Activated naive CD4-positive, alpha-beta T cell (primary cell): ENCODE measurements at places on chromosomes 4 and X.

DNA sequence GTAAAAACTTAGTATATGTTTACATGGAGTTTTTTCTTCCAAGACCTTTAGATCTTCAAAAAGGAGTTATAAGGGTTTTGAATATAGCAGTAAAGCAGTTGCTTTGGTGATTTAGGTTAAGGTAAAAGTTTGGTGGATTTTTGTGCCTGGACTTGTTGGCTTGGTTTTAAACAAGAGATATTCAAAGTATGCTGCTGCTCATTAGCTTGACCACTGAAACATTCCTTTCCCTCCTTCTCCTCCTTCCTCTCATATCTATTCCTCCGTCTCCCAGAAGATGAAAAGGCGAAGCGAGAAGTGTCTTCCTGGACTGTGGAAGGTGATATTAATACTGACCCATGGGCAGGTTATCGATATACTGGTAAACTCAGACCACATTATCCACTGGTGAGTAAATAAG is 38.4 kb downstream of the METAP1 start:
- DNase-seq = no peak

GRCh38 chr4:499567-499966 is 557 bp downstream of the PIGG start:
- no peak for DNase-seq

DNA sequence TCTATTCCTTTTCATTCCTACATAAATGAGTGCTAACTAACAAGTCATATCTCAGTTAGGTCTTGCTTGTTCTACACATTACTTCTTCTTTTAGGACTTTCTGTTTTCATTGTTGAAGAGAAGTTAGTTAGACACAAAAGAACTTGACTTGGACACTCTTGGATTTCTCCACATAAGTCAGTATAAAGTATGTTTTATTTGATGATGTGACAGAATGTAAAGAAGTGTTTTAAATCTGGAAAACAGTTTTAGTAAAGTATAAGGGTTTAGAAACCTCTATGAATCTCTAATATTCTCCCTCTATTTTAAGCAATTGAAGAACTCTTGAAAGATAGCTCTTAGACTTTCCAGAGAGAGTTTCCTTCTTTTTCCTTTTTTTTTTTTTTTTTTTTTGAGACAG is 38.6 kb upstream of the TMEM33 start:
- no peak for DNase-seq

GRCh38 chrX:114127411-114128025 is 456.4 kb upstream of the HTR2C start:
- DNase-seq = no peak

DNA sequence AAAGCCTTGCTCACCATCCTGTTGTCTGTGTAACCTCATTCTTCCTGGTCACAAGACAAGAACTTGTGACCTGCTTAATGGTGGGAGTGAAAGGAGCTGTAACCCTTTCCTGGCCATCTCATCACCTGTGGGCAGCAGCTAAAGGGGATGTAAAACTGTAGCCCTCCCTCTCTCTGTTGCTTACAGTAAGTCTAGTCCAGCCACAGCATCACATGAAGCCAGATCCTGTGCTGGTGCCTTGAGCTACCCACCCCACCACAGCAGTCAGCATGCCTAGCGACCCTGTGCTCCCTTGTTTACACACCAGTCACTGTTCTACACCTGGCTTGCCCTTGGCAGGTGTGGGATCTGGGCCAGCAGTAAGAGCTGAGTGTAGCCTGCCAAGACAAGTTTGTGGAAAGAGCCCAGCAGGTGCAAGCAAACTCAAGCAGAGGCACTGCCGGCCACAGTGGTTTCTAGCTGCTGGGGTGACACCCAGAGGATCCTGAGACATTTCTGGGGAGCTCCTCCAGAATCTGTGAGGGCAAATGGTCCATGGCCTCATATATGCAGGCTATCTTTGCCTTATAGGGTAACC is 41.0 kb downstream of the UGT2B28 start:
- DNase-seq = no peak

- DNase-seq = no peak
These were observed 326.7 kb upstream of the PITX2 start for GRCh38 chr4:110949542-110949941.

DNA sequence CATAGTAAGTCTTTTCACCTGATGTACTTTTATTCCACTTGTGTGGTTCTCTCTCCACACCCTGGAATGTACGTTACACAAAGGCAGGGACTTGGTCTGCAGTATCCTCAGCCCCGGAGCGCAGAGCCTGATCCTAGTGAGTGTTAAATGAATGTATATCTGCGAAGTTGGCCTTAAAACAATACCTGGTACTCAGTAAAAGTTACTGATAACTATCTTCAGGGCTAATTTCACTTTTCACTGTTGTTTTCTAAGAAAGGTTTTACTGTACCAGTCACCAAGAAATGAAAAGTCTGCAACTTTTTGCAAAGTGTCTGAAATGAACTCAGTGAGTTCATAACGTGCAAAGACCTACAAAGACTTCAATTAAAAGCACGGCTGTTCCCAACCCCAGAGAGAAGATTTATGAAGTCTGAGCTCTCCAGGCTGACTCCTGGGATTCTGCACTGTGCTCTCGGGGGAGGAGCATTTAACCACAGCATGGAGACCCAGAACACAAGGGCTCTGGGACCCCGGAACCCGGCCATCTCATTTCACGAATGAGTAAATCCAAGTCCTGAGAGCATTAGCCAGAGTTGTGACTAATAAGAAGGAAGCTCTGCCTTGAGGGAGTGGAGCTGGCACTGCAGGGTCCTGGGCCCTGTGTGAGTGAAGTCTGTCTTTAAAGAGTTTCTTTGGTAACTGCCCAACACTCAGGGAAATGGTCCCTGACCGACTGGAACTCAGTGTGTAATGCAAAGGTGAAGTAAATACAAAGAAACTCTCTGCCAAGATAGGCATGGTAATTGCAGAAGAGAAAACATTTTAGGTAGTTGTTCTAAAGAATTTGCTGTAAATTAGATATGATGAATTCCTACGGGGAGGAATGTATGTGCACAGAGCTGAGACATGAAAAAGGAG is 165.8 kb downstream of the NSUN7 start:
- DNase-seq = no peak

GRCh38 chrX:105052926-105053325 is 167.6 kb downstream of the TEX13A start:
- DNase-seq = no peak

- DNase-seq = no peak
These were observed 12.8 kb downstream of the APLN start for GRCh38 chrX:129641941-129642340.

- DNase-seq = no peak
These were observed 312.2 kb upstream of the DIAPH2 start for GRCh38 chrX:96372313-96373046.

GRCh38 chr4:55183926-55184599 is 58.7 kb upstream of the KDR start:
- DNase-seq = no peak

GRCh38 chr4:122584519-122584918 is 36.3 kb downstream of the IL21 start:
- no peak for DNase-seq

DNA sequence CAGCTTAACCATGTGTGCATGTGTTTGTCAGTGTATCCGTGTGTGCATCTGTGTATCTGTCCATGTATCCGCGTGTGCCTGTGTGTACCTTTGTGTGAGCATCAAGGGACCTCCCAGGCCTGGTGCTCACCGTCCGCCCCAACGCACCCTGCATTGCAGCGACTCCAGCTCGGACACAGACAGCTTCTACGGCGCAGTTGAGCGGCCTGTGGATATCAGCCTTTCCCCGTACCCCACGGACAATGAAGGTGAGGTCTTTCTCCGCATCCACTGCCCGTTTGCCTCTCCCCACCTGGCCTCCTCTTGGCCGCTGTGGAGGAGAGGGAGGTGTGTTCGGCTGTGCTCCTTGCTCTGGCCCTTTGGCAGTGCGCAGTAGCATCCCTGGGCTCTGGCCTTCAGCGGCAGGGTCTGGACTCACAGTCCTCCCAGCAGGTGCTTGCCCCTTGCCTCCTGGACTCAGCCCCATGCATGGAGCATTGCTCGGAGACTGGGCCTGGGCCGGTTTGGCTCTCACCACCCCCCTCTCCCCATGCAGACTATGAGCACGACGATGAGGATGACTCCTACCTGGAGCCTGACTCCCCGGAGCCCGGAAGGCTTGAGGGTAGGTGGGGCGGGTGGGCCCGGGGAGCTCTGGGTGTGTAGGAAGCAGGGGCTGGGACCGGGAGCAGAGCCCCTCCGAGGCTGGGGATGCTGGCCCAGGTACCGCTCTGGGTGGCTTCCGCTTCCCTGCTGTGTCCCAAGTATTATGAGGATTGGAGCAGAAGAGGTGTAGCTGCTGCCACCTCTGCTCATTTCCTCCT is 16.4 kb upstream of the ADD1 start:
- DNase-seq = no peak

GRCh38 chr4:184854673-184855072 is 28.9 kb upstream of the ACSL1 start:
- no peak for DNase-seq

- no peak for DNase-seq
These were observed 8.8 kb downstream of the DDX53 start for GRCh38 chrX:23008431-23009099.
